ENCODE measurements at places on chromosomes 7 and 10.

GRCh38 chr7:99184532-99185218 is 23.2 kb downstream of the KPNA7 start:
- DNase-seq, result no peak

GRCh38 chr10:3980660-3981059 is 195.7 kb upstream of the KLF6 start:
- DNase-seq, result no peak

GRCh38 chr10:121414366-121415062 is 183.7 kb downstream of the FGFR2 start:
- no peak for DNase-seq

DNA sequence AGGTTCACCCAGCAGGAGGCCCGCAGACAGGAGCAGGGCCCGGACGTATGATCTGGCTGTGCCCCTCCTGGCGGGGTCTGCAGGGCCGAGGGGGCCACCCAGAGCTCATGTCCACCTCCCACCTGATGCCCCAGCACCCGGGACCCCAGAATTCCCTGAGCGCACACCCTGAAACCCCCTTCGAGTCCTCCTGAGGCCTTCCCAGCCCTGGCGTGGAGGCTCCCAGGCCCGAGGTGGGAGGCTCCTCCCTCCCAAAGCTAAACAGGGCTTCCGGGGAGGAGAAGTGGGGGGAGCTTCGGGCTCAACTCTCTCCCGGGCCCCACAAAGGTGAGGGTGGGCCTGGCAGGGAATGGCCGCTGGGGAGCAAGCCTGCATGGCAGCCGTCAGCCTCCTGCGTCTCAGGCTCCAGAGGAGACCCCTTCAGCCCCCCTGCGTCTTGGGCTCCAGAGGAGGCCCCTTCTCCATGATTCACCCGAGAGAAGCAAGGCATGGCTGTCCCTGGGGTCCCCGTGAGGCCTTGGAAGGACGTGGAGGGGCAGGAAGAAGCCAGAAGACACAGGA is 30.2 kb downstream of the MICALL2 start:
- no peak for DNase-seq

GRCh38 chr10:126963354-126963753 is 58.1 kb downstream of the DOCK1 start:
- DNase-seq, result no peak

All from stimulated activated CD8-positive, alpha-beta memory T cell treated with anti-CD3 and anti-CD28 coated beads, Interleukin-15, amount 100 ng/mL, for 48 hours (primary cell).